Thyroid gland (tissue), 4 donors: ENCODE measurements at places on chromosomes 11 and 22. TPM values are rescaled to one million over a fixed set of nuclear protein-coding genes. Genes with fewer than 3 reads are reported as not detected.

DNA sequence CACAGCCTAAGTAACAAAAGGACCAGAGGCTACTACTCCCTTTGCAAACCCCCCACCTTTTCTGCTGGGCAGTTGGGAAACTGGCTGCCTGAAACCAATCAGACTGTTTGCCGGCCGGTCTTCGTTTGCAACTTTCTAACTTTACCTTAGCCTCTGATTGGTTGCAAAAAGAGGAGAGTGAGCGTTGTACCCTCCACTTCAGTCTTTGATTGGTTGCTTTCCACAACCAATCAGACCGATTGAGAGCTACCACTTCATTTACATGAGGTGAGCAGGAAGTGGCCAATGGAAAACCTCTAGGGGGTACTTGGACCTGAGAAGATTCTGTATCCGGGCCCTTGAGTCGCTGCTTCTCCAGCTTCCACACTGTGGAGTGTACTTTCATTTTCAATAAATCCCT, 18.8 kb upstream of the CLNS1A start:
- no peak for DNase-seq
- H3K4me1 ChIP-seq: peaks cover 7% of the 10 kb centered on the region
- H3K36me3 ChIP-seq: no peaks in the 10 kb centered on the region
- H3K27me3 ChIP-seq: no peaks in the 10 kb centered on the region

DNA sequence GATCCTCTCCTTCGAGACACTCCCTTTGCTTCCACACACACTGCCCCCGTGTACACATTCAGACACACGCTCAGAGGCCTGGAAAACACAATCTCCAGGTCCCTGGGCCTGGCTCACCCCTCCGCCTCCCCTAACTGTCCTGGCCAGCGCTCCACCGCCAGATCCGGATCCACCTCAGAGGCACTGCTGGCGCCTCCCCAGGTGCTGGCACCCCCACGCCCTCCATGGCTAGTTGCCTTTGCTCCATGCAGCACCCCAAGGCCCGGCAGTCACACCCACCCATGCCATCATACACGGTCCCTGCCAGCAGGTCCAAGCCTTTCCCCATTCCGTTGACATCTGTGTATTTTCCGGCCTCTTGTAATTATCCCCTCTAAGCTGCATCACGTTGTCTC, 11.1 kb downstream of the SPTBN2 start:
- no peak overlapping the region for H3K27ac ChIP-seq
- no peak overlapping the region for H3K4me3 ChIP-seq
- no peaks in the 10 kb centered on the region for H3K27me3 ChIP-seq
- no peak for DNase-seq
- H3K36me3 ChIP-seq: no peaks in the 10 kb centered on the region
- peaks cover 7% of the 10 kb centered on the region for H3K4me1 ChIP-seq

DNA sequence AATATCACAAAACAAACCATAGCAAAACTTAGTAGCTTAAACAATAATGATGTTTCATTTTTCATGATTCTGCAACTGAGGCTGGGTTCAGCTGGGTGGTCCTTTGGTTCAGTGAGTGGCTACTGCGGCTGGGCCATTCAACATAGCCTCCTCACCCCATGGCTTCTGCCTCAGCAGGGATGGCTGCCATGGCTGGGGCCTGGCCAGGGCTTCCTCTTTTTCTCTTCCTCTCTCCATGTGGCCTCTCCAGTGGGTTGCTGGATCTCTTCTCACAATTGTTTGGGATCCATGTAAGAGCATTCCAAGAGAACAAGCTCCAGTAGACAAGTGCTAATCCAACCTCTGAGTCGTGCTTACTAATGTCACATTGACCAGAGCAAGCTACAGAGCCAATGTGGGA, 248.6 kb upstream of the PLET1 start:
- DNase-seq: no peak
- no peaks in the 10 kb centered on the region for H3K36me3 ChIP-seq
- no peak overlapping the region for H3K4me3 ChIP-seq
- H3K27me3 ChIP-seq: no peaks in the 10 kb centered on the region
- no peaks in the 10 kb centered on the region for H3K4me1 ChIP-seq

GRCh38 chr11:88411265-88411664, 73.7 kb upstream of the CTSC start:
- no peak overlapping the region for H3K27ac ChIP-seq
- no peaks in the 10 kb centered on the region for H3K4me1 ChIP-seq
- no peaks in the 10 kb centered on the region for H3K27me3 ChIP-seq
- no peaks in the 10 kb centered on the region for H3K36me3 ChIP-seq

DNA sequence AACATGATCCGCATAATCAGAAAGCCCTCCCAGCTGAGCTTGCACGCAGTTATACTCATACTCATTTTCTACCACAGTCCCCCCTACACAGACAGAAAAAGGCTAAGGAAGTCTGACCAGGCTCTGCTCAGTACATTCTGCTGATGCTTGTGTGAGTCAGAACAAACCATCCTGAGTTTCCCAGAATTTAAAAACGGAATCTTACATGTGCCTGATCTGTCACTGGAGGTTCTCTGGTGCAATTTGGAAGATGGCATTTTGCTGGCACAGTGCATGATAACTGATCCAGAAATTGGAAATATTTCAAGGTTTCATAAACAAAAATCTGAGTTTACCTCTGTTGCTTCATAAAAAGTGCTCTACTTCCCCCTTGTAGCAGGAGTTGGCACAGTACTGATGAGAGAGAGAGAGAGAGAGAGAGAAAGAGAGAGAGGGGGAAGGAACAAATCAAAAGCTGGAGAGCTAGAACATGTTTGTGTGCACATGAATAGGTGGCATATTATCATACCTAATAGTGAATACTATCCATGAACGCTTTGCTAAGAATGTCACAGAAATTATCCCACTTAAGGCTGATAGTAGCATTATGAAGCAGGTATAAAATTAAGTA, 1085.3 kb downstream of the DLG2 start:
- H3K36me3 ChIP-seq: no peaks in the 10 kb centered on the region
- H3K27ac ChIP-seq: no peak overlapping the region
- no peaks in the 10 kb centered on the region for H3K27me3 ChIP-seq
- H3K4me3 ChIP-seq: no peak overlapping the region
- no peaks in the 10 kb centered on the region for H3K4me1 ChIP-seq

Gene OR10A5
- total RNA-seq: not detected

Gene GPR83
- total RNA-seq: 0.81 TPM
